ENCODE measurements at places on chromosomes 6 and 20.

DNA sequence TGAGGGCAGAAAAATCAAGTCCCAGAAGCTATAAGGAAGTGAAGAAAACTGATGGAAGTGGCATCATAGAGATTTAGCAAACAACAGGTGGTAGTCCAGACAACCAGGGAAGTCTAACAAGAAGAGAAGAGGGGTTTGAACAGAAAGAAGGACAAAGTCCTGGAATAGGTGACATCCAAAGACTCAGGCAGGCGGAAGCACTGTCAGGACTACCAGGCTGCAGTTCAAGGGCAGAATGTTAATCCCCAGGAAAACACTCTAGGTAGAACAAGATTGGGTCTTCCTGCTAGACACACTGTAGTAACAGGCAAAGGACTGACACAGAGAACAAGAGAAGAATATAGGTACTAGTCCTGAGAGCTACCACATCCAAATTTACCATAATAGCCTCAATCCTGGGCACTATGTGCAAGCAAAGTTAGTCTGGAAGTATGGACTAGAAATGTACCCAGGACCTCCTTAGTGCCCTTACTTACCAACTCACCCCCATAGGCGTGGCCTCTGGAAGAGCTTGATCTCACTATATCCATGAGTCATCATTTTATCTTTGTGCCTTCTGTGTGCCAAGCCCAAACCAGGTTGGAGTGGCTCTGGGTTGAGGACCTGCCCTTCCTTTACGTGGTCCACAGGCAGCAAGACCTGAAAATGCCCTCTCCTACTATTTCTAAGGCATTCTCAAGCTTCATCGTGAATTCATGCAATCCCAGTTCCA lies 2.2 kb upstream of the EPB41L2 start:
- no peak for DNase-seq

- no peak for DNase-seq
Measured at GRCh38 chr20:43736588-43737158, 9.9 kb upstream of the GTSF1L start.

GRCh38 chr20:18973529-18974173 lies 160.1 kb downstream of the SCP2D1 start:
- DNase-seq: no peak

DNA sequence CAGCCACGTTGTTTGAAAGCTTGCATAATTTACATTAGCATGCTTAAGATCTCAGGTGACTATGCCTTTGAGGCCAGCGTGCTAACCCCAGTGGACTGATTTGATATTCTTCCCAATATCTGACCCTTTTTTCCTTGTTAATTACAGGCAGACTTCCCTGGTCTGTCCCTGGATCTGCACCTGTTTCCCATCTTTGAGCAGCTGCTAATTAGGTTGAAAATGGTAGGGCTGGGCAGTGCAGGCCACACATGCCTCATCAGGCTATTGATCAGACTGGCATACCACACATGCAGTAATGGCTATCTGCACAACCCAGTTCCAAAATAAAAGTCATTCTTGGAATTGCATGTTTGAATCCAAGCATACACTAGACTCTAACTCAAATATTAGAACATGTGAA lies 164.3 kb upstream of the TFAP2D start:
- no peak for DNase-seq

- DNase-seq: no peak
Measured at GRCh38 chr20:55953201-55953600, 52.1 kb downstream of the CBLN4 start.

DNA sequence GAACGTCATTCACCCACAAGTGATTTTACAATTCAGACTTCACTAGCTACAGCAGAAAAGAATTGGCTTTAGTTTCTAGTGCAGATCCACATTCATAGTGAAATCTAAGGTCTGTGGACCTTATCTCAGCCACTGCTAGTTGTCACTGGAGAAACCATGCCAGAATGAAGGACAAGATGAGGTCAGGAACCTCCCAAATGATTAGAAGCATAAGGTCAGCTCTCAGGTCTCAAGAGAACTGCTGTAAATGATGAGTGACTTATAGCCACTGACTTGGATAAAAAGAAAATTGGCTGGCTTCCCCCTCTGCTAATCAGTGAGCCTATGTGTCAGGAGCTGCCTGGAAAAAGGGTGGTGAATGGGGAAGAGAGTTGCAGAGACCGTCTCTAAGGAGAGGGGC lies 265.3 kb upstream of the BMP2 start:
- no peak for DNase-seq

DNA sequence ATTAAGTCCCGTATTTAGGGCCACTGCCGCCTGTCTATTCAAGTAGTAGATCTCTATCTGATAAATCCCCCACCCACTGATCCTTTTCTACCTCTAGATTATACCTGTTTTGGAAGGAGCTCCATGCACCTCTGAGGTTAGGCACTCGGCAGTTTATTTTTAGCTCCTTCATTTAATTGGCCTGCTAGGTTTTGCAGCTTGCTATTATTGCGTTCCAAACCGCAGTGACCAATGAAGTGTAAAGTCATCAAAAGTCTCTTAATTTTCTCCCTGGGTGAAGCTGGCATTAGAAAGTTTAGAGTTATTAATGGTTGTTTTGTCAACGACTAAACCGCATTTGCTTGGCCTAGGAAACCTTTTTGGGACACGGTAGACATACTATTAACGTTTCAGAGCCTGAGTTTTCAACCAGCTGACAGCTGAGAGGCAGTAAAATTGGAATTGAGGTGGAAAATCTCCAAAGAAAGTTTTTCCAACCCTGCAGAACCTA lies 60.0 kb downstream of the RFPL4B start:
- no peak for DNase-seq

- no peak for DNase-seq
Measured at GRCh38 chr6:25414168-25414567, 135.0 kb downstream of the CARMIL1 start.

GRCh38 chr6:85669735-85670194 lies 27.1 kb upstream of the SYNCRIP start:
- no peak for DNase-seq

DNA sequence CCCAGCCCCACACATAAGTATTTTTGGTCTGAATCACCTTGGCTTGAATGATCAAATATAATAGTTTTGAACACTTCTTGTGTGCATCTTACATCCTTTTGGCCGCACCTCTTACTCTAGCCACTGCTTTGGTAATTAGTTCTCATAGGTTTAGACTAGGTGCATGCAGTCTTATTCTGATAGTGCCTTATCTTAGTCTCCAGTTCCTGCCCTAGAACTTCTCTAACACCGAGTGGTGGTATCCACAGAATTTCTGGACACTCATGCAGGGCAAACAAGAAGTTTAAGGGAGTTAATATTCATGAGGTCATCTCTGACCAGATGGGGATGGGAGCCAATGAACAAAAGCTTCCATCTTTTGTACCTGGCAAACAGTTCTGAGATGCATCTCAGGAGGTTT lies 77.5 kb upstream of the AKIRIN2 start:
- no peak for DNase-seq

DNA sequence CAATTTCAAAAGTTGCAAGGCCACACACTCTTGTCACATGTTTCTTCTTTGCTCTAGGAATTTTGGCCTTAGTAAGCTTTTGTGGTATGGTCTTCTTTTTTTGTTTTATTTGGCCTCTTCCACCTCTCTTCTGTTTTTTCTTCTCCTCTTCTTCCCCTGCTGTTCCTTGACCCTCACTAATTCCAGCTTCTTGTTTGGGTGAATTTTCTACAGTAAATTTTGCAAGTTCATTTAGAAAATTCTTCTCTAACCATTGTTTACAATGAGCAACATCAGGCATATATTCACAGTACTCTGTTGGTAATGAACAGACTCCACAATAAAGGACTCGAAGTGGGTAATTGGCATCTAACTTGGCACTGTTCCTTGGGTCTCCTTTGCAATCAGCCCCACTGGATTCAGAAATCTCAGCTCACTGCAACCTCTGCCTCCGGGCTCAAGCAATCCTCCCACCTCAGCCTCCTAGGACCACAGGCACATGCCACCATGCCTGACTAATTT lies 5.0 kb downstream of the ASIP start:
- no peak for DNase-seq

- no peak for DNase-seq
Measured at GRCh38 chr6:152124429-152125074, 317.1 kb downstream of the ESR1 start.

GRCh38 chr20:63431944-63432343 lies 40.5 kb downstream of the KCNQ2 start:
- no peak for DNase-seq

GRCh38 chr20:16036331-16036730 lies 536.9 kb downstream of the KIF16B start:
- DNase-seq: no peak

GRCh38 chr6:34664256-34664971 lies 32.2 kb downstream of the ILRUN start:
- no peak for DNase-seq

GRCh38 chr6:63963769-63964315 lies 328.2 kb downstream of the PHF3 start:
- no peak for DNase-seq

- DNase-seq: peak; percentile 12
Measured at GRCh38 chr6:79833264-79833963, 113.9 kb downstream of the ELOVL4 start.

DNA sequence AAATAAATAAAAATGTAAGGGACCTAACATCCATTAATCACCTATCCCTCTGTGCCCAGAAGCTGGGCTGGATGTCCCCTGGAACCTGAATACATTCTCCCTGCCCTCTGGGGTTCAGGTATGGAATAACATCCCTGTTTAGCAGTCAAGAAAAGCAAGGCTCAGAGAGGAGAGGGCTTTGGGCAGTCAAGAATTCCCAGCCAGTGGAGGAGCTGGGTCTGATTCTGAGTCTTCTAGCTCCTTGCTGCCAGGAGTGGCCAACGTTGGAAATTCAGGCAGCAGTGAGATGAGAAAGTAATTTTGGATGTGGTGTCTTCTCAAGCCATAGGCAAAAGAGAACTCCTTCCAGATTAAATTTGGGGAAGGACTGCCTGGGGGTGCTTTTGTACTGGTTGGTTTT lies 42.6 kb upstream of the ZNFX1 start:
- no peak for DNase-seq

DNA sequence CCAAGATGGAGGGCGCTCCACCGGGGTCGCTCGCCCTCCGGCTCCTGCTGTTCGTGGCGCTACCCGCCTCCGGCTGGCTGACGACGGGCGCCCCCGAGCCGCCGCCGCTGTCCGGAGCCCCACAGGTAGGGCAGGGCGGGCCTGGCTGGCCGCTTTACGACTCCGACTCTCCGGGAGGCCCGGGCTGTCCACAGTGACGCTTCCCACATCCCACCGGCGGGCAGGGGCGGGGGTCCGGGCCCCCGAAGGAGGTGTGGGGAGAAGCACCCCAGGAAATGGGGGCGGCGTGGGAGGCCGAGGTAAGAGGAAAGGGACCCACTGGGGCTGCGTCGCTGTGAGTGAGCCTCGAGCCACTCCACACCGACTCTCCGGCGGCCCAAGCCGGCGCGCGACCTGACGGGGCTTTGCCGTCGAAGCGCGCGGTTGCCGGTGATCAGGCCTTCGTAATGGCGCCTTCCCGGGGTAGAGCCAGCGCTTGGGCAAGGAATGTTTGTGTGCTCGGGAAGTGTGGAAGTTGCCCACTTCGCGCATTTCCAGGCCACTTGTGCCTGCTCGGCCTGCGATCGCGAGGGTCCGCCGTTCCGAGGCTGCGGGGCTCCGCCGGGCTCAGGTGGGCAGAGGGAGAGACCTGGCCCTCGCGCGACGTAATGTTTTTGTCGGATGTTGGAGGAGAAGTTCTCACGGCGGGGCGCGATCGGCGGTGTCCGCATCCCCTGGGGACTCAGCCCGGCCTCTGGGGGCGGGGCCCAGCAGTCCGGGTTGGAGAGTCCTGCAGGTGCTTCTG lies 427 bp downstream of the GINM1 start:
- no peak for DNase-seq

- DNase-seq: no peak
Measured at GRCh38 chr20:57470212-57470522, 54.8 kb downstream of the CTCFL start.

- no peak for DNase-seq
Measured at GRCh38 chr6:13165502-13166172, 162.7 kb downstream of the TBC1D7 start.

DNA sequence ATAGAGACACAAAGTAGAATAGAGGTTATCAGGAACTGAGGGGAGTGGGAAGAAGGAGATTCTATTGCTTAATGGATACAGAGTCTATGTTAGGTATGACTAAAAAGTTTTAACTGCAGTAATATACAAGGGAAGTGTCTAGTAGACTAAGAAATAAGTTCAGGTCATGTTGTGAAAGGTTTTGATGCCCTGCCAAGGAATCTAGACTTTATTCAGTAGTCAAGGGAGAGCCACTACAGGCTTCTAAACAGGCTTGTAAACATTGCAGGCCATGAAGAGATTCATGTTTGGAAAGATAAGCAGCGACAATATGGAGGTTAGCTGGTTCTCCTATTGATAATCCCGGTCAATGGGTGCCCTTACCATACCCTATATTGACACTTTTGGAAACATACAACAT lies 352.8 kb upstream of the SOX4 start:
- DNase-seq: no peak

DNA sequence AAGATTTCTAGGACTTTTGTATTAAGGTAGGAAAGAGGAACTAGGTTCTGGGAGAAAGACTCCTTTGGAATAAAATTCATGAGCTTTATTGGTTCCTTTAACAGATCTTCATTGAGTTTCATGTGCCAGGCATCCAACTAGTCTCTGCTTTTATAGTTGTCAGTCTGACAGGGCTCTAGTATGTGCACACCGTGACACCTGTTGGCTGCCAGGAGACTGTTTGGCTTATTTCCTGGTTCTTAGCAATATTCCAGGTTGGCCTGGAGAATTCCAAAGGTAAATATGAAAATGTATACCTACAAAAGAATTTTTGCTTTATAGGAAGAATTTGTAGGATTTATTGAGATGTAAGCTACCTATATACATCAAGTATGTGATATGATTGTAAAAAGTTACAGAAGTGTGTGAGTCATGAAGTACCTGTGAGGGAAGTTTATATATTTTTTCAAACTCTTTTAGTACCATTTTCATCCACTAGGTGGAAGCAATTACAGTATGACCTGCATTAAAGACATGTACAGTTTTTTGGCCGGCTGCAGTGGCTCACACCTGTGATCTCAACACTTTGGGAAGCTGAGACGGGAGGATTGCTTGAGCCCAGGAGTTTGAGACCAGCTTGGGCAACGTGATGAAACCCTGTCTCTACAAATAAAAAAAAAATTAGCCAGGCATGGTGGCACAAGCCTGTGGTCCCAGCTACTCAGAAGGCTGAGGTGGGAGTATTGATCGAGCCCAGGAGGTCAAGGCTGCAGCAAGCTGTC lies 35.2 kb downstream of the NDUFAF5 start:
- DNase-seq: peak; percentile 52

DNA sequence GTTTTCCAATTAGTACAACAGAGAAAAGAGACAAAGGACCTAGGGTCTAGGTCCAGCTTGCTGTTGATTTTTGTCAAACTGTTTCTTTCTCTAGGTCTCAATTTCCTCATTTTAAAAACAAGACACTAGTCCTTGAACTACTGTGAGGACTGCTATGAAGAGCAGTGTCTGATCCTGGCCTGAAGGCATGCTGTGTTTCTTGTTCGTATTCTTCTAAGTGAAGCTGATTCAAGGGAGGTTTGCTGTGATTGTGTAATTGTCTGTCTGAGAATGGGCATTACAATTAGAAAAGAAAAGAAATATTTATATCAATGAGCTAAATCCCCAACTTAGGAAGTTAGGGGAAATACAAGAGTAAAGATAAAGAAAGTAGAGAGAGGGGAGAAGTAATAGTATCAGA lies 228.2 kb upstream of the SUPT3H start:
- no peak for DNase-seq

- DNase-seq: no peak
Measured at GRCh38 chr20:44646023-44646640, 5.4 kb downstream of the ADA start.

Data from NCI-H1048 (cell line).